ENCODE measurements at places on chromosomes 7 and 10. TPM values are rescaled to one million over a fixed set of nuclear protein-coding genes. Genes with fewer than 3 reads are reported as not detected.

Gene CALCR
- 0.14 TPM for total RNA-seq

Gene CRTAC1
- total RNA-seq = not detected

DNA sequence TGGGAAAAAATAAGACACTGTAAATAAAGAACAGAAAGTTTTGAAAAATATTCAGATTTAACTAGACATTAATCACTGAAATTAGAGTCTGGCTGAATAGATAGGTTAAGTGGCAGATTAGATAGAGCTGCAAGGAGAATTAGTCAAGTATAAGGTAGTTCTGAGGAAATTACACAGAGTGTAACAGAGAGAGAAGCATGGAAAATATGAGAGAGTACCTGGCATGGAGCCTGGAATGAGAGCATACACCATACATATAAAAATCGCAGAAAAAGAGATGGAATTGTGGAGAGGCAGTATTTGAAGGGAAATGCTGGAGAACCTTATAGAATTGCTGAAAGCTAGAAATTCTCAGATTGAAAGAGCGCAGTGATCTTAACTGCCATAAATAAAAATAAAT is 46.9 kb downstream of the ZNRF2 start:
- H3K4me1 ChIP-seq = peaks cover 7% of the 10 kb centered on the region
- H3K36me3 ChIP-seq = no peaks in the 10 kb centered on the region
- no peak for DNase-seq
- H3K4me3 ChIP-seq = no peak overlapping the region
- no peaks in the 10 kb centered on the region for H3K27me3 ChIP-seq

DNA sequence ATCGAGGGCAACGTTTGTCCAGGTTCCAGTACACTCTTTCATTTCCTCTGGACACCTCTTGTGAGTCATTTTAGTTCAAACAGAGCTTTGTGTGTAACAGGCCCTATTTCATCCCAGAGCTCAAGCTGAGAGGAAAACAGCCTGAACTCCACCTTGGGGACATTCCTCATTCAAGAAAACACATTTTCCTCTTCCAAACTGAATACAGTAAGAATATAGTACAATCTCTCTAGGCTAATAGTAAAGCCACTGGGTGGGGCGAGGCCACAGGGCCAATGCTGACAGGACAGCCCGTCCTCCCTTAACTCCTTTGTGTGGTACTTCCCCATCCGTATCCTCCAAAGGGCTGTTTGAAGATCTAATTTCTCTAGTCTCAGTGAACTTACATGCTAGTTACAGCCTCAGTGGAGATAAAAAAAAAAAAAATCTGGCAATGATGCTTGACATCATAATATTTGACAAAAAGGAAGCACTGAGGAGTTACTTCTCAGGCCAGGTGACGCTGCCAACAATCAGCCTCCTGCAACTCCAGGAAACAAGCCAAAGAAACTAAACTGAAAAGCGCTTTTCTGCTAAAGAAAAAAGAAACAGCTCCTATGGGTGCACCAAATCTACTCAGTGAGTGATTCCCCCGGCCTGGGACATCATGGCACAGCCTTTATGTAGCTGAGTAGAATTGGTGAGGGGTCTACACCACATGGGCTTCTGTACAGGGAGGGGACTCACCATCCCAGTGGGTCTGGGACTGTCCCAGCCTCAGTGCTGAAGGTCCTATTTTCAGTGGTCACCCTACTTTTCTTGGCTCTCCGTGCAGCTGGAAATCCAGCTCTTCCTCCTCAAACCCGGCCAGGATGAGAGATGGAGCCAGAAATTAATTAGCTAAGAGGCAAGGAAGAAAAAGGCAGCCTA is 238.2 kb upstream of the NEBL start:
- H3K27ac ChIP-seq = no peak overlapping the region
- no peak for DNase-seq
- H3K27me3 ChIP-seq = no peaks in the 10 kb centered on the region
- no peaks in the 10 kb centered on the region for H3K4me1 ChIP-seq
- H3K4me3 ChIP-seq = no peak overlapping the region

- no peak overlapping the region for H3K4me3 ChIP-seq
- H3K27me3 ChIP-seq = no peaks in the 10 kb centered on the region
- H3K27ac ChIP-seq = no peak overlapping the region
- no peaks in the 10 kb centered on the region for H3K4me1 ChIP-seq
- DNase-seq = no peak
Observed at GRCh38 chr10:23150091-23150490, 42.0 kb upstream of the PTF1A start.
